ENCODE measurements at places on chromosomes 7 and 10.

DNA sequence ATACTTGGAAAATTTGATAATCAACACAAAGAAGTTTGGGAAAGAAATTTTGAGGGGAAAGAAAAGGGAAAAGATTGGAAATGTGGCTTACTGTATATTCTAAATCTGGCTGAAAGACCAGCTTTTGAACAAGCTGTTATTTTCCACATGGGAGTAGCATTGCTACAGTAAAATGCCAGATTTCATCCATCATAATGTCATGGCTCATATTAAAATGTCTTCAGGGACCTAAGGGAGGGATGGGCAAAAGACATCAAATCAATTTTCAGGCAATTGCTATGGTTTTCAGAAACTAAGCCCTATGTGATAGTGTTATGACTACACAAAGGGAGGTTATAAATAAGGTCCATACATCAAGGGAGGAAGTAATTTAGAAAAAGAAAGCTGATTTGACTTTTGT lies 1116.9 kb upstream of the CELF2 start:
- DNase-seq, result no peak

- DNase-seq, result no peak
Observed at GRCh38 chr7:132610995-132611394, 34.7 kb upstream of the PLXNA4 start.

DNA sequence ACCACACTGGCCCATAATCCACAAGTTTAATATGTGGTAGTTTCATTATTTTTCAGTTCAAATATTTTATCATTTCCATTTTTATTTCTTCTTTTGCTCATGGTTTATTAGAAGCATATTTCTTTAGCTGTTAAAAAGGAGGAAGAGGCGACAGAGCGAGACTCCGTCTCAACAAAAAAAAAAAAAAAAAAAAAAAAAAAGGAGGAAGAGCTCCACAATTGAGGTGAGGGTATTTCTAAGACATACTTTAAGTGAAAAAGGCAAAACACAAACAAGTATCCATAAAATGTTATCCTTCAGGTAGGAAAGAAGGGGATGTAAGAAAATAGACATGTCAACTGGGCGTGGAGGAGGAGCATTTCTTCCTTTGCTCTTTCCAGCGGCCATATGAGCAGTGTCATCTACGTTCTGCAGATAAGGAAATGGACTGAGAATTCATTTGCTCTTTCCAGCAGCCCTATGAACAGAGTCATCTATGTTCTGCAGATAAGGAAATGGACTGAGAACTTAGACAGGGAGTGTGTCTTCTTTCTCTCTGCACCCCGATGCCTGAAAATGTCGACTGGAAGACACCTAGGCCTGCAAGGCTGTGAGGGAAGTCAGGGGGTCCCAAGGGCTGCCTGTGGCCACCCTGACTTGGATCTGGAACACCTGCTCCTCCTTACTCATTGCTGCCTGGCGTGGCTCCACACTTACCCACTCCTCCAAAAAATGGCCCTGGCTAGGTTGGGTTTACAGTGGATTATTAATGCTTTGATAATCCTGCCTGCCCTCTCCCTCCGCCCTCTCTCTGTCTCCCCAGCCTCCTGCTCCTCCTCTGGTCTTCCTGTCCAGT lies 18.9 kb upstream of the RAMP3 start:
- DNase-seq, result no peak

DNA sequence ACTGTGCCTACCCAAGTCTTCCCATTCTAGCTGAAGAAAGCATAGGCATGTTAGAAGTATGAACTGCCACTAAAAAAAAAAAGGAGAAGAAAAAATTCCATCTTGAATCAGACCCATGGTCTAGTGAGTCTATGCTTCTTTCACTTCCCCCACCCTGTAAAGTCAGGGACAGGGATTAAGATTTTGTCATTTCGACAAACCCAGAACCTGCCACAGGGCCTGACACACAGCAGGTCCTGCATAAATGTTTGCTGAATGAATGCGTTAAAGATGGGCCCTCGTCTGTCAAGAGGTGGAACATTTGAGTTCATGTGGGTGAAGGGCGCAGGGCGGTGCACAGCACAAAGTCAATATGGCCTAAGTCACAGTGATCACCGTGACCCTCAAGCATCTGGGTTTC lies 4.9 kb downstream of the HIPK2 start:
- DNase-seq, result no peak

- DNase-seq, result no peak
Observed at GRCh38 chr7:155734445-155734809, 77.8 kb downstream of the SHH start.

DNA sequence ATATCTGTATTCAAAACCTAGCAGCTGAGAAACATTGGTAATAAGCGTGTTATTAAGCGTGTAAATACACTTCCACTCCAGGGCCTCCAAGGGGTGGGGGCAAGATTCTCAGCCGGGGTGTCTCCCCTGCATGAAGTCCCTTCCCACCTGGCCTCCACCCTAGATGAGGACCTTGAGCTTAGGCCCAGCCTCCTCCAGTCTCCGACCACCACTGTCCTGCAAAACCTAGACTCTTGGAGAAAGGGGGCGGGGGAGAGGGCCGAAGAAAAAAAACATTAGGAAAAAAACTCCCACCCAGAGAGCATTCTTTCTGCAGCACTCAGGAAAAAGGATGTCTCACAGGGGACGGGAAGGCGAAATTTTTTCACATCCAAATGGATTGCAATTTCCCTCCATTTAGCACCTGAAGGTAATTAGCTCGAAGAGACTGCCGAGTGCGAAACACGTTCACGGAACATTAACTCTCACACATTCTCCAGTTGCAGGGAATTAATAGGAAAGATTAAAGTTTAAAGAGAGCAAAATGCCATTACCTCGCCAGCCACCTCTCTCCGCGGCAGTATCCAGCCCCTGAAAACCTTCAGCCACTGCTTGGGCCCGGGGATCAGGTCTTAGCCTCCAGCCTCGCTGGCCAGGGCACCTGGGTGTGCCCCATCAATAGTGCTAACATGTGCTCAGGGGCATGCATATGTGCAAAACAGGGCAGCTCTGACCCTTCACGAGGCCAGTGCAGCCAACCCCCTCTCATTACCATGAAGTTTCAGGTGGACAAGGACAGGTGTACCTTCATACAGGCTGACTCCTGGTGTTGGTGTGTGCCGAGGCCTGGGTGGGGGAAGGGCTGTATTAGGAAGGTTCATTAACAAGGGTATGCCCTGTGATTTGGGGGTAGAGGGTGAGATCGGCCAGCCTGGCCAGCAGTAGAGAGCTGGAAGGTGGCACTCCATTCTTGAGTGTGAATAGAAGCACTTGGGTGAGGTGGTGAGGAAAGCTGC lies 77.2 kb downstream of the HIF1AN start:
- no peak for DNase-seq

GRCh38 chr7:115600207-115600606 lies 430.4 kb downstream of the TFEC start:
- no peak for DNase-seq

- DNase-seq, result no peak
Observed at GRCh38 chr10:85977642-85978041, 389.0 kb downstream of the GRID1 start.

DNA sequence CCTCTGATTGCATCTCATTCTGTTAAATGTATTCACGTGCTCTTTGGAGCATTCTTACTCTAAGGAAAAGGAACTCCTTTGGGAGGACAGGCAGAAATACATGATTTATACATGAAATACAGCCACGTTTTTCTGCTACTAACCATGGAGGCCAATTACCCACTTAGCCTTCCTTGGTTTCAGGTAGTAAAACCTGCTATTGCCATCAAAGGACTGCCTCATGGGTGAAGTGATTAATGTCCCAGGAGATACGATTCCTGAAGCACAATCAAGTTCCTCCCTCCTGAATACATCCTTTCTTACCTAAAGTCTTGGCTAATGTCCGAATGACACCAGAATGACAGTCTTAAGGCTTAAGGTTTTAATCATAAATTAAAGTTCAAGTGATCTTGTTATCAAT lies 58.5 kb upstream of the PIK3CG start:
- no peak for DNase-seq

- no peak for DNase-seq
Observed at GRCh38 chr7:85641331-85641730, 454.5 kb upstream of the SEMA3D start.

DNA sequence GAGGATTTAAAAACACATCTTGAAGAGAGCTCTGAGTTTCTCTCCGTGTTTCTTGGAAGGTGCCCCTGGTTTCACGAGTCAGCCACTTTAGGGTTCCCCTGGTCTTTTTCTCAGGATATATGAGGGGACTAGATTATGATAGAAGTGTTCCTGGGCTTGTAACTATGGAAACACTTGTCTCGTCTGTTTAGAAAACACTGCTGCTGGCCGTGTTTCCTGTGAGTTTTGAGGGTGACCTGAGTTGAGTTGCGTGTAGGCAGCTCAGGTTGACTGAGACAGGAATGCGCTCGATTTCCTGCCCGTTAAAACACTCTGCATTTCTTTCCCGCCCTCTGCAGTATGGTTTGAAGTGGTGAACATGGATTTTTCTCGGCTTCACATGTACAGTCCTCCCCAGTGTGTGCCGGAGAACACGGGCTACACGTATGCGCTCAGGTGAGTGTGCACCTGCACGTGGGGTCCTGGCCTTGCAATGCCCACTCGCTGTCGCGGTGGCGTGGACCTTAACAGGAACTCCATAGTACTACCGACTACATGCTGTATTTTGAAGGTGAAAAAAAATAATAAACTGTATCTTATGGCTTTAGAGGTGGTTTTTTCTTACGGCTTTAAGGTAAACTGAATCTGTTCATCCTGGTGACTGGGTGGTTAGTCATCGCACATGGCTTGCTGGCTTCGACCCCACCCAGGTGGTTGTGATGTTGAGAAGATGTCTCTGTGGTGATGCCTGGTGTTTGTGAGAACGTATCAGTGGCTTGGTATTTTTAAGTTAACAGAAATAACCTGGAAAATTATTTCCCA lies at the start of gene SUN1:
Gene SUN1 (plus strand): TSS at position 310 of the 801 bp plus-strand sequence. CDS start 49 bp downstream, at position 359.
- no peak for DNase-seq

DNA sequence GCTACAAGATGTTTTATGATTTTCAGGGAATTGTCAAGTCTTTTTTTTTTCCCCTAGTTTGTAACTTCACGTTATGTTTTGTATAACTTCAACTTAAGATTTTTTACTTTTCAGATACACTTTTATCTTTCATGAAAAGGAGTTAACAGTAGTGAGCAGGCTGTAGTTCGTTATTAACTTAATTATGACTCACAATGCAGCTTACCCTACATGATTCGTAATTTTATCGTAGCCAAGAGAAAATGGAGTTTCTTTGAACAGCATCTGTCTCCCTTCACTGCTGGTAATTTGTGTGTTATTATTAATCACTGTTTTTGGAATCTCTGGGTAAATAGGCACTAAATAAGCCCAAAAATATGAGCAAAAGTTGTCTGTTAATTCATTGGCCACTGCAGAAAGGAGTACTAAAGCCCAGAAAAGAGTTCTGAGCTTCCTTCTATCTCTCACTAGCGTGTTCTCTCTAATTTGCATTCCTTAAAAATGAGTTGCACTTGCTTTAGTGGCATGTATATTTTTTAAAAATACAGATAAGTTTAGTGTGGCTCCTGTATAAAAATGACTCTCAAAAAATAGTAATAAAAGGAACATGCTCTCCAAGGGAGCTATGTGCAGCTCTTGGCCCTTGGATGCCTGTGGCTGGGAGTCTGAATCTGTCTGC lies 36.1 kb downstream of the RALA start:
- no peak for DNase-seq

DNA sequence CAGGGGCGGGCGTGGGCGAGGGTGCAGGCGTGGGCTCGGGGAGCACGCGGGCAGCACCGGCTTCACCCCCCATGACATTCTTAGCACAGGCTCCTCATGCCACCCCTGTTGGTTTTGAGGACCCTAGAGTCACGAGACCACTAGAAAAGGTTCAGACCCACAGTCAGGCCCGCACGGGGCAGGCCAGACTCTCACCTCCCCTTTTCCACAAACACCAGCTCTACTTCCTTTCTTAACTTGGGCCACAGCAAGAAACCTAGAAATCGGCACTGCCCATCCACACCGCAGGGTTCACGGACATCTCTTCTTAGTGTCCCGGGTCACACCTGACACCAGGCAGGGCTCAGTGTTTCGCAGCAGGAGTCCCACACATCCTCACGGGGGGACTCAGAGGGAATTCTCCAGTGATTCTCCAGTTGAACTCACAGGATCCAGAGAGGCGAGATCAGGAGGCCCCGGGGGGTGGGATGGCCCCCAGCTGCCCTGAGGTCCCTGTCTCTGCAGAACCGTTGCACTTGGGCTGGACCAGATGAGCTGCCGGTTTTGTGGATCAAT lies 52.0 kb downstream of the JAKMIP3 start:
- no peak for DNase-seq

GRCh38 chr10:52997007-52997406 lies 224.4 kb upstream of the MBL2 start:
- DNase-seq, result no peak

DNA sequence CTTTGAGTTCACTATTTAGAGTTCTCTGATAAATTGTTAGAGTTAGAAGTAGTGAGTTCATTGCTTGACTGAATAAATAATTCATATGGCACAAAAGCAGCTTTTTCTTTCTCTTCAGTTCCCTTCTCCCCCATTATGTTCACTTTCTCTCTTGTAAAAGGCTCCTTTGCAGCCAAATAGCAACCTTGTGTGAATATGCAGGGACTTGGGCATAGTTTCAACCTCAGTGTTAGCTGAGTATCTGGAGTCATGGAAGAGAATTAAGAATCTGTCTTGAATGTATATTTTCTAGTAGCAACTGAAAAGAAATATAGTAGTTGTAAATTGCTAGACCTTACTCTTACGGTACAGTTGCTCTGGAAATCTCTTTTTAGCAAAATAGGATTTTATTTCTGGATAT lies 31.9 kb downstream of the ZEB1 start:
- no peak for DNase-seq

DNA sequence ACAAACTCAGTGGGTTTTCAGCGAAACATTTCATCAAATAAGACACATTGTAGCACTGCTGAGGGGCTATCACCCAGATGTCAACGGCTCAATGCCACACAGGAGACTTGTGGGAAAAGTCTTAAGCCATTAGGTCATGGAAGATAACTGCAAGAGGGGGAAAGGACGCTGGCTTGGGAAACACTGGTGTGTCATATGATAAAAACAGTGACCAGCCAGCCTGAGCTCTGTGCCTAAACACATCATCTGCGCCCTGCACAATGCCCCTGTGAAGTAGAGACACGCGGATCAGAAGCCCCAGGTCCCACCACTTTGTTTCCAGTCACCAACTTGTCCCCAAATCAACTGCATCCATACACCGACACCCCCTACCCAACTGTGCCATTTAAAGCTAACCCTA lies 116.7 kb downstream of the TNS3 start:
- no peak for DNase-seq

DNA sequence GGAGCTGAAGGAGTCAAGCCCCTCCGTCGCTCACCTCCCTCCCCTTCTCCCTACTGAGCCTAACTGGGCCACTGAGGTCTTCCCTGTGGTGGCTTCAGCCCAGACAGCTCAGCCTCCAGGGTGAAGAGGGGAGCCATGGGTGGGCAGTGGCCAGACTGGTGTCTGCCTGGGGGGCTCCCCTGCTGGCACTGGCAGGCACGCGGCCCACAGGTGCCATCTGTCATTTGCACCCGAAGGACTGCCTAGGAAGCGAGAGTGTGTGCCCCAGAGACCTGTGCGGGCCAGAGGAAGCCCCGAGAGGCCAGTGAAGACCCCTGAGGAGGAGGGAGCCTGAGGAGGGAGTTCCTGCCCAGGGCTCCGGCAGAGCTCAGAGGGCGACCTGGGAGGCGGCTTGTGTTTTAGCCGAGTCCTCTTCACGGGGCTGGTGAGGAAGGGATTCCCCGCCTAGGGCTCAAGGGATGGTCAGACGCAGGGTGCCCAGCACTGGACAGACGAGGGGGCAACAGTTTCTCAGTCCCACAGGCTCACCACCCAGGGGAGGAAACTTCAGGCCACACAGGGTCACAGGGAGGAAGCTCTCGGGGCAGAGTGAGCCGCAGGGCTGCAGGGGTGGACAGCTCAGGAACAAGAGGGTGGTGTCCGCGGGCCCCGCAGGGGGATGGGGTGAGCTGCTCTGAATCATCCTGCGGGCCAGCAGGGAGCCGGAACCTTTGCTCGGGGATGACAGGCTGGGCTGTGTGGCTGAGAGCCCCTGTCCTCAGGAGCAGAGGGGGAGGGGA lies 76.2 kb upstream of the PPP2R2D start:
- no peak for DNase-seq
